ENCODE measurements at places on chromosomes 1 and 21. TPM values are rescaled to one million over a fixed set of nuclear protein-coding genes. Genes with fewer than 3 reads are reported as not detected.

DNA sequence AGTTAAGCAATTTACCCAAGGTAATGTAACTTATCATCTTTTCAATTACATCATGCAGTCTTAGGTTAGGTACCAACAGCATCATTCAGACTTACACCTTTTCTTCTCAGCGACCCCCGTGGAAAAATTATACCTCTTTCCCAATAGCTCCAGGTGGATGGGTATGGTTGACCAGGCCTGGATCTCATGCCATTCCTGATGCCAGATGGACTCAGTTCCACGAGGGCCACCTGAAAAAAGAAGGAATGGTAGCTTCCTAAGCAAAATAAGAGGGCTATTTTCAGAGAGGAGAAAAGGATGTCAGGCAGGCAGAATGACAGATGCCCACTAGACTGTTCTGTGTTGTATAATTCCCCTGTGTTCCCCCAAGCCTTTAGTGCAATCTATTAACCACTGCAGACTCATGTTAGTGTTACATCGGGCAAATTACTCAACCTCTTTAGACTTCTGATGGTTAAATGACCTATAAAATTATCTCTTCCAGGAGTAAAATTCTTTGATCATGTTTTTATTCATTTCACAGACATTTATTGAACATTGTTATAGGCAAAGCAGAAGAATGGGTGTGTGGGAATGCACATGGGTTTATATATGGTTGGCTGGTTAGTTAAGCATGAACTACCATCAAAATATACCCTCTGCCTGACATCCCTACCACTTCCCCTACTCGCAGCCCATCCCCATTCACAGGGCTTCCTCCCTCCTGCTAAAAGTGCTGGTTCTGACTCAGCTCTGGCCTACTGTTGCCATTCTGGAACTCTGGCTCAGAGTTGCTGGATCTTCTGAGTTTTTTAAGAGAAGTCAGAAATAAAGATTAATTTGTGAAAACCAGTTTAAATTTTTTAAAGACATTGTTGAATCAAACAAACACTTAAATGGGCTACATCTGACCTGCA is 10.6 kb upstream of the MYSM1 start:
- DNase-seq, result no peak

DNA sequence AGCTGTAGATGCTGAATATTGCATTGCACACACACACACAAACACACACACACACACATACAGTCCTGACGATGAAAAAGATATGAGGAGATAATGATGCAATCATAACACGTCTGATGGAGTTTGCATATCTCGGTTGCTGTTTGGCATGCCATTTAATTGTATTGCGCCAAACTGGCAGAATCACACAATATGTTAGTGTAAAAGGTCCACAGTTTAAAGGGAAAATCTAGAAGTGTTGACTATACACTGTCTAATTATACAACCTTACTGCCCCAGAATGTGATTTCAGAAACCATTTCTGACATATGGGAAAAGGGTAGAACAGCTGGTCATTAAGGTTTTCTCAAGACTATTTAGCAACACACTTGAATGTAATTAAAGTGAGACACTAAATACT is 123.7 kb upstream of the PROX1 start:
- no peak for DNase-seq

GRCh38 chr1:8583031-8583430 is 234.4 kb downstream of the RERE start:
- DNase-seq, result no peak

- DNase-seq, result no peak
Observed at GRCh38 chr1:174135211-174135610, 24.1 kb upstream of the RABGAP1L start.

DNA sequence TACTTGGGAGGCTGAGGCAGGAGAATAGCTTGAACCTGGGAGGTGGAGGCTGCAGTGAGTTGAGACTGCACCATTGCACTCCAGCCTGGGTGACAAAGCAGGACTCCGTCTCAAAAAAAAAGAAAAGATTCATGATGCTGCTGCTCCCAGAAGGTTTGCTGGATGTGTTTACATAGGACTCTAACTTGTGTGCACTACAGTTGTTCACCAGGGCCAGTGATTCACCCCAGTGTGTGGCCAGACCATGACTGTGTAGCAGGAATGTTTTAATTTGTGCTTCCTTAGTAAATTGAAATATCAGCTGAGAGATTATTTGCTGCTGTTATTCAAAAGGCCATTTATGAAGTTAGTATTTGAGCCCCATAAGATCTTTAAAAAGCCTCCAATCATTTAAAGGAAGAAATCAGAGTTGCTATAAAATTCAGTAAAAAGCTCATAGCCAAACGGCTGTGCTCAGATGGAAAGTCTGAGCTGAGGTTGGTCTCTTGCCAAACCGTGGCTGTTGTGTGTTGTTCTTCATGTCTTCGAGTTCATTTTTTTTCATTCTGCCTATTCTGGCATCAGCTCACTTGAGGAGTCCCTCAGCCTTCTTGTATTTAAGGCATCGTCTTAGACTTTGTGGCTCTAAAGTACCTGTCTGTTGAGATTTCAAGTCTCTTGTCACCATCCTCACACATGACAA is 18.1 kb upstream of the PGD start:
- DNase-seq, result no peak

DNA sequence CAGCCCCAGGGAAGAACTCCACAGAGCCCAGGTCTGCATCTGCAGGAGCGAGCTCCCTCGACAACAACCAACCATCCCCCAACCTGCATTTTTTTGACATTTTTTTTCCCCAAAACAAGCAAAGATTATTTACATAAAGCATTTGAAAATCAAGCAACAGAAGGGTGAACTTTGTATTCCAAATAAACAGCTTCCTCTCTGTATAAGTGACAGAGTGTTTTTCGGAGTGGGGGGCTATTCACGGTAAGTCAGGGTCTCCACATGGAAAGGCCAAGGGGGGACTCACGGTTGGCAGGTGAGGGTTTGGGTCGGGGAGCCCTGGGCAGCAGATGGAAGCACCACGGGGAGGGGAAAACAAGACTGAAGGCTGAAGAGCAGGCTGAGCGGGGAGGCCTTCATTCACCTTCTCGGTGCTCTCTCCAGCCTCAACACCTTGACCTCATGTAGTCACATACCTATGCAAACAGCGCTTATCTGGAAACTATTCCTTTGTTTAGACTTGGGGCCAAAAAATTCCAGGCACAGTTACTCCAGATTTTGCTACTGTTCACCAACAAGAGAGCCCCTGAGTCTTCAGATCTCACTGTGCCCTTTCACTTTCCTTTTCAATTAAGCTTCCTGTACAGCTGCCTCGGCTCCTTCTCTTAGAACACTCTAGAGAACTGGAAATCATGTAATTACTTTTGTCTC is 27.6 kb downstream of the C2CD2 start:
- DNase-seq, result peak; percentile 32

DNA sequence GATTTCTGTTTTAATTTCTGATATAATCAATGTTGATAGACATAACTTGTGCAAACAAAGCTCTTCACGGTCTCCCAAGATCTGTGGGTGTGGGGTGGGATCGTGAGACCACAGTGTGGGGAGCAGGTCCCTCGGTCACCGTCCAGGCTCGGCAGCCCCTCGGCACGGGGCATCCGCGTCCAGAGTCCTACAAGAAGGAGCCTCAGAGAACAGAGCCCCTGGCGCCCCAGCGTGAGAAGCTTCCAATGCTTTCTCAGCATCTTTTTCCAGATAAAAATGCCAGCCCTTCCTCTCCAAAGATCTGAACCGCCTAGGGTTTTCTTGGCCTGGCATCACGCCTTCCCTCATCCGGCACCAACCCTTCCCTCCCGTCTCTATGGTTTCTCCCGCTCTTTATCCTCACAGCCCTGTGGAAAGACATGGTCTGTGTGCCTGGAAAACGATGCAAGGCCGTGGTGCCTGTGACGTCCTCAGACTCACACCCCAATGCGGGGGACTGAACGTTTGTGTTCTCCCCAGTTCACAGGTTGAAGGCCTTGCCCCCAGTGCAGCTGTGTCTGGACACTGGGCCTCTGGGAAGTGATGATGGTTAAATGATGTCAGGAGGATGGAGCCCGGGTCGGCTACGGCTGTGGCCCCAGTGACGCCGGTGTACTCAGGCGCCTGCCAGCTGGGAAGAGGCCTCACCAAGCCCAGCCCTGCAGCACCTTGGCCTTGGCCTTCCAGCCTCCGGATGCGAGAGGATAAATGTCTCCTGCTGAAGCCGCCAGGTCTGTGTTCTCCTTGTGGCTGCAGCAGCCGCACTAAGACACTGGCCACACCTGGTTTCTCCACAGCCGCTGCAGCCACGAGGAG is 45.9 kb upstream of the COL6A2 start:
- no peak for DNase-seq

DNA sequence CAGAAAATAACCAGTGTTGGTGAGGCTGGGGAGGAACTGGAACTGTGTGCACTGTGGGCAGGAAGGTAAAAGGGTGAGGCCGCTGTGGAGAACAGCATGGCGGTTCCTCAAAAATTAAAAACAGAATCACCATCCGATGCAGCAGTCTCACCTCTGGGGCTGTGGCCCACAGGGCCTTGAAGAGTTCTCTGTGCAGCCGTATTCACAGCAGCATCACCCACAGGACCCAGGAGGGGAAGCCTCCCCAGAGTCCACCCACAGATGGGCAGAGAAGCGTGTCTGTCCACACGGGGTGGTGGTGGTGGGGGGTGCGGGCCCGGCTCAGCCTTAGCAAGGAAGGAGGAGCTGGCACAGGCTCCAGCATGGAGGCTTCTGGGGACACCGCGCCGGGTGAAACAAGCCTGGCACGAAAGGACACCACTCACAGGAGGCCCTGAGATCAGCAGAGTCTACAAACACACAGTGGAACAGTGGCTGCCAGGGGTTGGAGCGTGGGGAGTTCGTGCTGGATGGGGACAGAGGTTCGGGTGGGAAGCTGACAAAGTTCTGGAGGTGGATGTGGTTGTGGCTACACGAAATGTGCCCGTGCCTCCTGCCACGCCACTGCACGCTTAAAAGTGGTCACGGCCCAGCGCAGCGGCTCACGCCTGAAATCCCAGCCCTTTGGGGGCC is 11.5 kb downstream of the MORN1 start:
- DNase-seq, result no peak

The KCNT2 gene
- total RNA-seq, result 6.0 TPM

The CACNA1S gene
- not detected for total RNA-seq

The OR2T2 gene
- not detected for total RNA-seq

The CYP2J2 gene
- 14.6 TPM for total RNA-seq

The CELA2B gene
- 0.35 TPM for total RNA-seq

The SH3D21 gene
- total RNA-seq, result 12.1 TPM
